Cardiac fibroblast (primary cell): ENCODE measurements at places on chromosomes 2 and 18.

DNA sequence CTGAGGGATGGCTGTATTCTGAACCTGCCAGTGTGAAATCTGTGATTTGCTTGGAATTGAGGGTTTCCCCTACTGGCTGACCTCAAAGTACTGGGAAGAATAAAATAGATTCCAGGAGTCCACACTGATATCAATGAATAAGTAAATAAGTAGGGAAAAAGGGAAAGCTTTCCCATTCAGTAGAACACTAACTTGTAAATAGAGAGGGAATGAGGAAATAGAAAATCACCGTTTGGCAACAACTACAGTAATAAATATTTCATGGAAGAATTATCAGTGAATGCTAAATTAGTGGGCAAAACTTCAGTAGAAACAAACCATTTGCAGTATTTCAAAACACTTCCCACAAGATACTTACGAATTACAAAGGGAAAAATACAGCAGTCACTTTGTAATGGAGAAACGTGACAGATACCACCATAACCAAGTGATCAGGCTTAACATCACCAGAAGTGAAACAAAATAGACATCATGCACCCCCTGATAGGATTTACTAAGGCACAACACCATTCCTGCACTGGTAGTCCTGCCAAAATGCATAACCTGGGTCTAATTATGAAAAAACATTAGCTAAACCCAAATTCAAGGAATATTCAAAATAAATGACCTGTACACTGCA, 88.5 kb downstream of the ICA1L start:
- DNase-seq: peak; percentile 11

DNA sequence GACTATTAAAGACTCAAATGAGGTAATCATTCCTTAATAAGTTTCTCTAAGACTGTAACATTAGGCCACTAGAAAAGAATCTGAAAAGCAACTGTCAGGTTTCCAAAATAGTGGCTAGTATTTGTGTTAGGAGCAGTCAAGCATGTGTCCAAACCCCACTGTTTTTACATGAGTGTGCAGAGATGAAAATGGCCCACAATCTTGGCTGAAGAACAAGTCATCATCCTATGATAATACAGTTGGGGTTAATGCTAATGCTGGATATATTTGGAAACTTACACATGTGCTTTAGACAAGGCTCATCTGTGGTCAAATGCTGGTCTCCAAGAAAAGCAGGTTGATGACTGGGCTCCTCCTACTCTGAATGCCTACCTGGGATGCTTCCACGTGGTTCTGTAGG, 73.6 kb downstream of the MAIP1 start:
- DNase-seq: no peak

DNA sequence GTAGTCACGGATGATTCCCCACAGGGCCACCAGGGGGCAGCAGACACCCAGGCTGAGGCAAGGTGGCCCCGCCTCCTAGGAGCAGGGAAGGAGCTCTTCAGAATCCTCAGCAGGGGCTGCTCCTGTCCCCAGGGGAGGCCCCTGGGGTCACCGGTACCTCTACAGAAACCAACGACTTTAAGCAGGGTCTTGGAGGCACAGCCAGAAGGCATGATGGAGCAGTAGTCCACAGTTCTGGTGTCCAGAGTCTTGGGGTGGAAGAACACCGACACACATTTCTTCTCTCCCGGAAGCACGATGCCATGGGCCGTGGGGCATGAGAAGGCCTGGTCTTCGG, 11.5 kb downstream of the CFAP65 start:
- peak; percentile 80 for DNase-seq

DNA sequence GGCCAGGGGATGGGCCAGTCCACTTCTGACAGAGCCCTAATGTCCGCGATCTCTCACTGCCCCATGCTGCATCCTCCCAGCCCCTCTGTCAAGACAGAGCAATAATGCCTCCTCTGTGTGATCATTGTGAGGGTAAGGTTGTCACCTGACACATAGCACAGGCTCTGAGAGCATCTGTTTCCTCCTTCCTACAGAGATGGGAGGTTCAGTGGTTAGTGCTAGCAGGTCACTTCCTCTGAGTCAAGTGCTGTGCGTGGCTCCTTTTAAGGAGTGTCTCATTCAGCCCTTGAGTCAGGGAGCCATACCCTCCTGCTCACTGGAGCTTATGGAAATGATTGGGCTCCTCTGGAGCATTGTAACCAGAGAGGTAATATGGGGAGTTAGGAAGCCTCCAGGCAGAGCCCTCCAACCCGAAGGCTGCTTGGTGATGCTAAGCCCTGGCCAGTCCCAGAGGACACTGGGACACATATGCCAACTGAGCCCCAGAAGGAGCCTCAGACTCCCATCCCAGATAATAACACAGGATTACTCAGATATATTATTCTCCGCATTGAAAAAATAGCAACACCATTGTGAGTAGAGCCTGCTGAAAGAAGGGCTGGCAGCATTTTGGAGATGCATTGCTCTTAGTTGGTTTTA, 189.0 kb downstream of the GALNT1 start:
- DNase-seq: peak; percentile 9

DNA sequence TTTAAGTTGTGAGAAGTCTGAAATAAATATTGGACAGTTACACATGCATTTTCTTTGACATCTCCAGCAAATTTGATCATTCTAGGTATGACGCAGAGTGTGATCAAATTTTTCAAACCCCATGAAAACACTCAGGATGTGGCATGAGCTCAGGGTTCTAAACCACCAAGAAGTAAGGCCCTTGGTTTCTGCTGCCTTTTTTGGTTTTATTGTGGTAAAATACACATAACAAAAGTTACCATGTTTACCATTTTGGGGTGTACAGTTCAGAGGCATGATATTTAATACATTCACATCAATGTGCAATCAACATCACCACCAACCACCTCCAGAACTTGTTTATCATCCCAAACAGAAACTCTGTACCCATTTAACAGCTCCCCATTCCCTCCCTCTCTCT, 64.3 kb upstream of the TTN start:
- DNase-seq: no peak

- no peak for DNase-seq
Measured at GRCh38 chr2:74865770-74866674, 32.1 kb downstream of the HK2 start.

- DNase-seq: peak; percentile 76
Measured at GRCh38 chr2:102708847-102709559, 52.8 kb upstream of the TMEM182 start.

DNA sequence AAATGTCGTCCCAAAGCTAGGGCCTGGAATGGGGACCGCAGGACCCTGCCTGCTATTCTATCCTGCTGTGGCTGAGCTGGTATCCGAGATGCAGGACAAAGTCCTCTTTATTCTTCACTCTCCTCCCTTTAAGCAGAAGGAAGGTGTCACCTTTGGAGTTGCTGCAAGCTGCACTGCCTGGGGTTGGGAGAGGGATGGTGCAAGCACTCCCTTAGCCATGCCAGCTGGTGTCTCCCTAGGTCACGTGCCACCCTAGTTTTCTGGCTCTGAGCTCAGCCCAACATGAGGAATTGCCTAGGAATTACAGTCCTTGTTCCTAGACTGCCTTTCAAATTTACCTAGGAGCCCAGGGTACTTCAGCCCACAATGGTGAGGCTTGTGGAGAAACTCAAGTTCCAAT, 21.4 kb upstream of the FAM228A start:
- DNase-seq: no peak

- no peak for DNase-seq
Measured at GRCh38 chr2:95006588-95006987, 18.9 kb upstream of the MAL start.
